ENCODE measurements at places on chromosomes 1 and 21.
A peak's percentile ranks its signal among the peaks of the same experiment; 100 is the strongest.

DNA sequence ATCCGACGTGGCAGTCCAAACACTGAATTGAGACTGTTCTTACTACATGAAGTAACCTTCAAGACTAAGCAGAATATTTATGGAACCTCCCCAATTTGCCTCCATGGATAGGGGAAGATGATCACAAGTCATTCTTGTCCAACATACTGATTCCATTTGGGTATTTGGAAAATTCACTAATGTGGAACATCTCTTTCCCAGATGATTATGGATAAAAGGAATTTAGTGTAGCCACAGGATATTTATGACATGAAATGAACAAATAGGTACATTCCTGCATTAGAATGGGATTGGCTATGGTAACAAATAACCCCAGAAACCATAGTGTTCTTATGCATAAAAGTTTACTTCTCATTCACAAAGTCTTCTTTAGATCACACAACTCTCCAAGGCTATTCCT is 40.2 kb upstream of the SGIP1 start:
- no peak for DNase-seq

DNA sequence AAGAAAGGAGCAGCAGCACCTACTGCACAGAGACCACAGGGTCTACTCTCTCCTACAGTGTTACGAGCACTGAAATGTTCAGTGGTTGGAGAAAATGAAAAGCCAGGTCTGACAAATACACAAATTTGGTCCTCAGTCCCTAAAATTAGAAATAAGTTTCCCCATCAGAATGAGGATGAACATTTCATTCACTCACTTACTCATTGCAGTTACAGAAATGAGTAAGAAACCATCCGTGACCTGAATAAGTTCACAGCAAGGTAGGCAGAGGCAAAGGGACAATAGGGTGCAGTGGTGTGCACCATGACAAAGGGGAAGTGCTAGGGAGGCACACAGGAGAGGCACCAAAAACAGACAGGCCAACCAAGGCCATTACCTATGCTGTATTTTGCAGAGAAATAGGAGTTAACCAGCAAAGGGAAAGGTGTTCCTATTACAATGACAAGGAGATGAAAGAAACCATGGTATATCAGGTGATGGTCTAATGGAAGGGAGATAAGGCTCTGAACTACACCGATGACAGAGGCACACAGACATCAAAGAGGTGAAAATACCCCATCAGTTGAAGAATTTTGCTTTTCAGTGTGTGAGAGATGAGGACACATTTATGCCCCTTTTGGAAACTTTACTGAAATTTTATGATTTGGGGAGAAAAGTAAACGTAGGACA is 29.4 kb downstream of the VAV3 start:
- no peak for DNase-seq

- DNase-seq: no peak
Measured at GRCh38 chr1:89942825-89943658, 51.9 kb upstream of the ZNF326 start.

GRCh38 chr1:102834688-102835320 is 273.5 kb downstream of the COL11A1 start:
- no peak for DNase-seq

- no peak for DNase-seq
Measured at GRCh38 chr1:206606867-206607266, 5.4 kb downstream of the EIF2D start.

DNA sequence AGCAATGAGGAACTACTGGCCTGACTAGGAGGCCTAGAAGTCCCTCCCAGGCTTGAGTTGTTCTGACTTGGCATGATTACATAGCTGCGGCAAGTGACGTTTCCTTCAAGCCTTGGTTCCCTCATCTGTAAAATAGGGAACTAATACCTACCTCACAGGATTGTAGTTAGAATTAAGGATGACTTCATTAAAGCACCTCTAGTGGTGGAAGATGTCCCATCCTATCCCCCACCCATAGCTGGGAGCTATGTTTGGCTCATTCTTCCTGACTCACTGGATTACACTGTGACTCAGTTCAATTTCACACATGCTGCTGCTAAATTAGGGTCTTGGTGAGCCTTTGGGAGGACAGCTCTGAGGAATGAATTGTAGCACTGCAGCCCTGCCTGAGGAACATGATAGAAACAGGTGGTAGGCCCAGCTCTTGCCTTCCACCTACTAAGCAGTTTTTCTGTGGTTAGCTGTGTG is 6.0 kb upstream of the SHISA4 start:
- DNase-seq: no peak

GRCh38 chr1:66876664-66877063 is 48.0 kb downstream of the DNAI4 start:
- DNase-seq: no peak

GRCh38 chr1:35369922-35370671 is 101.6 kb downstream of the ZMYM4 start:
- DNase-seq: peak; percentile 8

GRCh38 chr1:20376171-20376570 is 85.5 kb downstream of the VWA5B1 start:
- DNase-seq: no peak
